ENCODE measurements at places on chromosomes 2 and 18.
A peak's percentile ranks its signal among the peaks of the same experiment; 100 is the strongest.

- no peak for DNase-seq
These were observed 95.5 kb upstream of the ATP8B1 start for GRCh38 chr18:57898506-57899124.

DNA sequence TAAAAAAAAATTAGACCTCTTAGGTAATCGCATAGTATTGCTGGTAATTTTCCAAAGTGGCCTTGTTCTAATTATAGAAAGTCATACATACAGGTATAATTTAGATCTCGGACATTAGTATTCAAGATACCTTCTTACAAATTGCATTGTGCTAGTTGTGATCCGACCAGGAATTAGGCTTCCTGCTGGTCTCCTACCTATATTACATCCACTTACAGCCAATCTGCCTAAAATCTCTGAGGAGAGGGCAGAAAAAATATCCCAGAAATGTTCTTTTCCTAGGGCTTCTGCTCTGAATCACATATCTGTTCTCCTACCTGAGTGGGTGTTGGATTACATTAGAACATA lies 314.7 kb upstream of the GULP1 start:
- DNase-seq = no peak

DNA sequence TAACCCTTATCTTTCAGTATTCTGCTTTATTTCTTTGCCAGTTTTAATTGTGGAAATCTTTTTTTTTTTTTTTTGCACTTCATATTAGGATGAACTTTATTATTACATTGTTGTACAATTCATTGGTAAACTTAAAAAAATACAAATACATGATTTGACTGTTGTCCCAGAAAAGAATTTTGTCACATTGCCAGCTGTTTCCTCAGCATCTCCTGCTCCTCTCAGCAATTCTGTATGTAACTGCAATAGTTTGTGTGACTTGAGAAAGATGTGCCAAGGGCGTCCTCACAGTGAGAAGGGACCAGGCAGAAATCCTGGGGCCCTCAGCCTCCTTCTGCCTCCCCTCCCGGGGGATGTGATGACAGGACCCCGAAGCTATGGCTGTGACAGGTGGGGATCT lies 254.4 kb downstream of the NBAS start:
- no peak for DNase-seq

DNA sequence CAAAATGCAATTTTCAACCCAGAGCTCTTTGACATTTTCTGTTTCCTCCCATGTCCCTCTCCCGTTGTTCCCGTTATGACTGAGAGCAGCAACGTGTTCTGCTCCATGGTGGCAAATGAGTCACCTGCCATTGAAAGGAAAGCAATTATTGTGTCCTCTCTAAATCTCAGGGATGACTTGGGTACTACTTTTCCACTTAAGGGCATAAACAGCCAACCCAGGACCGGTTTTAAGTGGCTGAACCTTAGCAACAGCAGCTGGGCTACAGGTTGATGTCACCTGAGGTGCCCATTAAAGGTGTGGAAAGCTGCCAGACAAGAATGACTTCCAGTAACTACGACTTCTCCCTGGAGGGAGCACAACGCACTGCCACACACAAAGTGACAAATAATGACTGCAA lies 236.8 kb downstream of the NCKAP5 start:
- DNase-seq = peak; percentile 33

GRCh38 chr2:107430006-107430405 lies 396.7 kb upstream of the RGPD4 start:
- no peak for DNase-seq

GRCh38 chr18:46518438-46518837 lies 138.6 kb downstream of the LOXHD1 start:
- DNase-seq = no peak

GRCh38 chr2:126665483-126665882 lies 9.5 kb downstream of the GYPC start:
- DNase-seq = no peak

DNA sequence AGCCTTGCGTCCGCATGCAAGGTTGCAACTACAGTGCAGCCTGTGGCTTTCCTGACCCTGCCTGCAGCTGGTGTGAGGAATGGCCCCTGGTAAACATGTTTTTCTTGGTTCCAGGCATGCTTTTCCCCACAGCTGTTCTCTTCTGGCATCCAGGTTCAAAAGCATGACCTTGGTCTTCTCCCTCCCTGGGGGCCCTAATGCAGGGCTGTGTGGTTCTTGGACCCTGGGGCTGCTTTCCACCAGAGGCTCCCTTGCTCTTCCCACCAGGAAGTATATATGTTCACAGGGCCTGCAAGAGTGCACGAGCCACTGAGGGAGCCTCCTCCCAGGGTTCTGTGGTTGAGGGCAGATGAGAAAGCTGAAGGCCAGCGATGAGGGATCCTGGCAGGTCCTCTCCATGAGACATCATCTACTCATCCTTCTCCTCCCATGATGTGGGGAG lies 125.9 kb downstream of the BCL2L11 start:
- DNase-seq = no peak

- DNase-seq = no peak
These were observed 19.1 kb downstream of the EFHD1 start for GRCh38 chr2:232652505-232652851.

- no peak for DNase-seq
These were observed 20.1 kb upstream of the MGAT5 start for GRCh38 chr2:134233728-134234136.

- peak; percentile 72 for DNase-seq
These were observed 4.8 kb downstream of the LIPT1 start for GRCh38 chr2:99159594-99159993.

DNA sequence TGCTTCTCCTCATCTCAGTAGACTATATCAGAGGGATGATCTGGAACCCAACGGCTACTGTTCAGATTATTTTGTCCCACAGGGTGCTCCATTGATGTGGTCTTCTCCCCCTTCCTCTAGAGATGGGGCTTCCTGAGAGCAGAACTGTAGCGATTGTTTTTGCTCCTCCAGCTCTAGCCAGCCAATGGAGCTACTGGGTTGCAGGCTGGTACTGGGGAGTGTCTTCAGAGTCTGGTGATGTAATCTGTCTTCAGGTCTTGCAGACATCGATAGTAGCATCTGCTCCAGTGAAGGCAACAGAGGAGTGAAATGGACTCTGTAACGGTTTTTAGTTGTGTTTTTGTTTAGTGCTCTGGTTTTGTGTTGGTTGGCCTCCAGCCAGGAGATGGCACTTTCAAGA lies 621.9 kb downstream of the RNF144A start:
- DNase-seq = no peak

DNA sequence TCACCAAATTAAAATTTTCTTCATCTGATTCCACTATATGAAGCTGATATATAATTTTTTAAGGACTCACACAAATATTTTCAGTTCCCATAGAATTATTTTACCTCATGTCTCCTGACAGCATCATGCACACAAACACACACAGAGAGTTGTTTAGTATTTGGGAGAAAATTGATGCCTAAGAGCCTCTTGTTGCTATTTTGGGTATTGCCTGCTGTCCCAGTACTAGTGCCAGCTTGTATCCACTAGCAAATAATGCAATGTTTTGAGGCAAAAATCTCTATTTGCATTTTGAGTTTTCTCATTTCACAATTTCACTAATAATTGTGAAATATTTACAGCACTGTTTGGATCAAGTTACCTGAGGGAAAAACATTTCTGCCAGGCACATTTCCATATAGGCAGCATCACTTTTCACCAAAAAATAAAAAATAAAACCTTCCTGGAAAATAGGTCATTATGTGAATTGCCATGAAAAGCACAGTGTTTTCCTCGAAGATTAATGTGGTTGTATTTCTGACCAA lies 328.2 kb downstream of the KCNJ3 start:
- DNase-seq = no peak

DNA sequence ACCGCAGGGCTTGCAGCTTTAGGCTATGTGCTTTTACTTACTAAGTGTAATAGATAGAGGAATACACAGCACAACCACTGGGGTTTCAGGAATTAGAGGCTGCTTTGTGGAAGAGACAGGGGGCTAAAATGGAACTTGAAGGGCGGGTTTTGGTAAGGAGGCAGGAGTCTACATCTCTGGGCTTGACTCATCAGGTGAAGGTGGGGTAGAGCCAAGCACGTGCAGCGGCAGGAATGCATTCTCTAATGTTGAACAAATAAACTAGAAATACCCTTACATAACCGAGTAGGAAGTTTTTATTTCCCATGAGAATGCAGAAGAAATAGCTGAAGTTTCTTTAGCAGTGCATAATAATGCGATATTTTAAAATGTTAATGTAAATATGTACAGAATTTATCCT lies 673.8 kb upstream of the SALL3 start:
- no peak for DNase-seq

DNA sequence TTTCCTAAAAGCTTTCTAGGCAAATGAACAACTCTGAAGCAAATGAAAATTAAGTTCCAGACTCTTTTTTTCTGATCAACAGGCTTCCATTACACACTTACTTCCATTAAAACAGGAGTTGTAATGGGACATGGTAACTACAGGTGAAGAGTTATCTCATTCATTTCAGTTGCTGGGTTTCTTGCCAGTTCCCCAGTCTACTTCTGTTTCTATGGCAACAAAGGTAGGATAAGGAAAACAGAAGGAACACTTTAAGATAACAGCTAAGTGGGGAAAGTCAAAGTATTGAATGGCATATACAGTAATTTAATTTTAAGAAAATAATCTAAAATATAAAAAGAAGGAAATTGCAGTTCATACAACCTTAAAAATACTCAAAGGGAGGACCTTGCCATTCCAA lies 25.1 kb downstream of the BAZ2B start:
- no peak for DNase-seq

GRCh38 chr2:58649756-58650155 lies 408.6 kb upstream of the FANCL start:
- no peak for DNase-seq

GRCh38 chr2:33375054-33375453 lies 101.4 kb upstream of the RASGRP3 start:
- no peak for DNase-seq

- no peak for DNase-seq
These were observed 1.8 kb upstream of the OXER1 start for GRCh38 chr2:42765686-42766085.

DNA sequence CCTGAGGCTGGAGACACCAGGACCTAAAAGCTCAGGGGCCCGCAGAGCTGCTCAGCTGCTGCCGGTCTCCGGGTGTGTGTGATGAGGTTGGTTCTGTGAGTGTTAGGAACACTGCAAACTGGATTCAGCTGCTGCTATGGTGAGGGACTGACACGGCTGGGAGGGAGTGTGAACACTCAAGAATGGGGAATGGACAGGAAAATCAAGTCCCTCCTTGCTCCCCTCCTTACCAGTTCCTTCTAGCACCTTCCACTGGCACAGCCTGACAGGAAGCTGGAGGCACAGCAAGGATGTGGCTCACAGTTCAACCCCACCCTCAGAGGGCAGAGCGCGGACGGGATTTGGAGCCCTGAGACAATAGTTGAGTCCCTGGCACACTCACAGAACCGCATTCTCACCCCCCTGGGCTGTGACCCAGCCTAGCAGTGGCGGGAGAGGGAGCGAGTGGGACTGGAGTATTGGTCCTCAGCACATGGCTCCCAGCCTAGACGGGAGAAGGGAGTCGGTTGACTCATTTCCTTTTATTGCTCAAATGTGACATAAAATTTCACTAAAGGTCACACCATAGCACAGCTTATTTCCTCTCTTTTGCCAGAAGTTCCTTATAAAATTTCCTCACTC lies 42.5 kb downstream of the LRRC30 start:
- DNase-seq = no peak

Measured in Caki2 (cell line).